ENCODE measurements at places on chromosomes 5 and 9. TPM values are rescaled to one million over a fixed set of nuclear protein-coding genes. Genes with fewer than 3 reads are reported as not detected.

HAND1 gene
- polyA plus RNA-seq, result not detected

PCDHA13 gene
- 1.2 TPM for polyA plus RNA-seq

FUT7 gene
- 0.69 TPM for polyA plus RNA-seq

CPLANE1 gene
- 31.1 TPM for polyA plus RNA-seq

CNTFR gene
- polyA plus RNA-seq, result 19.0 TPM

PCYOX1L gene
- polyA plus RNA-seq, result 19.5 TPM

MEGF10 gene
- 0.18 TPM for polyA plus RNA-seq

MEF2C gene
- polyA plus RNA-seq, result 30.2 TPM

LVRN gene
- polyA plus RNA-seq, result 3.5 TPM

Data from neural cell (in vitro differentiated cells).